NCI-H69 (cell line): ENCODE measurements at places on chromosomes 1 and 21.

- DNase-seq = no peak
Measured at GRCh38 chr1:42260376-42261070, 74.5 kb downstream of the FOXJ3 start.

DNA sequence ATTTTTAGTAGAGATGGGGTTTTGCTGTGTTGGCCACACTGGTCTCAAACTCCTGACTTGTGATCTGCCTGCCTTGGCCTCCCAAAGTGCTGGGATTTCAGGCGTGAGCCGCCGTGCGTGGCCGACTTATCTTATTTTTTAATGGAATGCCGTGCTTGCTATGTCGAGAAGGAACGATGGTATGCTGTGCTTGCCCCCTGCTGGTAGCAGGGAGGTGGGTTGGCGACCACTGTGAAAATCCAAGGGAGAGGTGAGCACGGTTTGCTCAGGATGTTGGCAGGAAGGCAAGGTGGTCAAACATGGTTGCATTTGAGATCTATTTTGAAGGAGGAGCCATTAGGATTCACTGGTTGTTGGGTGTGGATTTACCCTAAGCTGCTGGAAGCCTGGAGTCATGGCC, 45.8 kb upstream of the RCC2 start:
- no peak for DNase-seq

DNA sequence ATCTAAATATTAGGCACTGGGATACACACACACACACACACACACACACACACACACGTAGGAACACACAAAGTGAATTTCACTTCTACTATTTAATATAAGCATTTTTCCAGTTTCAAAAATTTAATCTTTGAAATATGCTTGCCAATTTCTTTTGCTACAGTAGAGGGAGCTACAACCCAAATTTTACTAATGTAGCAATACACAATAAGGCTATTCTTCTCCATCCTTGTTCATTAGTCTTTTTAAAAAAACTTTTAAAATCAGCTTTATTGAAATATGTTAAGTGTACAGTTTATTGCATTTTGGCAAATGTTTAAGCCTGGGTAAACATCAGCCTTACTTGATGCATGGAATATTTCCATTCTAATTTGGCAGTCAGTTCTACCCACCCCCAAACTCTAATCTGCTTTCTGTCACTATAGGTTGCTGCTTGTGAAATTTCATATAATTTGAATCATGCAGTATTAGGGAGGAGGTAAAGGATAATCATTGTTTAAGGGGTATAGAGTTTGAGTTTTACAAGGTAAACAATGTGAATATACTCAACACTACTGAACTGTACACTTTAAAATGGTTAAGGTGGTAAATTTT, 93.0 kb upstream of the TENT5C start:
- peak; percentile 16 for DNase-seq

GRCh38 chr1:42957880-42958487, 684 bp downstream of the SLC2A1 start:
- DNase-seq = peak; percentile 79

DNA sequence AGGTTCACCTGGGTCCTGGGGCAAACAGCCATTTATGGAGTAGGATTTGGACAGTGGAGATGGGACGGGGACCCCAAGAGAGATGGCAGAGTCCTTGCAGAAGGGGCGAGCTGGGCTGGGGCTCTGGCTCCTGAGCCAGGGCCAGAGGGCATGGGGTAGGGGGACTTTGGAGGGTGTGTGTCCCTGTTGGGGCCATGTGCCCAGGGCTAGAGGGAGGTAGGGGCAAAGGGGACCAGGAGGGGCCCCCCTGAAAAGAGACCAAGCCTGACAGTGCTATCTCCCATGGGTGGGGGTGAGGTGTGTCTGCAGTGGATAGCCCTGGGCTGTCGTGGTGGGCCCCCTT, 92.3 kb downstream of the TRIM11 start:
- DNase-seq = no peak

GRCh38 chr1:59195151-59195550, 101.7 kb upstream of the FGGY start:
- DNase-seq = no peak

DNA sequence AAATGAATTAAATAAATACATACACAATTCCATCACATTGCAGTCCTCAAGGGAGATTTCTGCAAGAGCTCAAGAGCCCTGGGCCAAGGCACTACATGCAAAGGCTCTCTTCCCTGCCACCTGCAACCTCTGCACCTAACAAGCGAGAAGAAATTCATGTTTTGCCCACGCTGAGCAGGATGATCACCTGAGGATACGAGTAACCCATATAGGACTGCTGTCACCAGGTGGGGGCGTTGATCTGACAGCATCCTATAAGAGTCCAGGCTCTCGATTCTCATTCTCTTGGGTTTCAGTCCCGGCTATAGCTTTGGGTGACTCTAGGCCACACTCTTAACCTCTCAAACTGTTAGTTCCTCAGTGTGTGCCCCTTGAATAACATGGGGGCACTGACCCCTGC, 18.7 kb upstream of the SPOCD1 start:
- DNase-seq = peak; percentile 15

GRCh38 chr1:113041569-113042284, 31.3 kb upstream of the LRIG2 start:
- no peak for DNase-seq
